NCI-H1105 (cell line): ENCODE measurements at places on chromosomes 4 and X.

GRCh38 chrX:120647127-120647526, 17.3 kb upstream of the C1GALT1C1 start:
- no peak for DNase-seq

DNA sequence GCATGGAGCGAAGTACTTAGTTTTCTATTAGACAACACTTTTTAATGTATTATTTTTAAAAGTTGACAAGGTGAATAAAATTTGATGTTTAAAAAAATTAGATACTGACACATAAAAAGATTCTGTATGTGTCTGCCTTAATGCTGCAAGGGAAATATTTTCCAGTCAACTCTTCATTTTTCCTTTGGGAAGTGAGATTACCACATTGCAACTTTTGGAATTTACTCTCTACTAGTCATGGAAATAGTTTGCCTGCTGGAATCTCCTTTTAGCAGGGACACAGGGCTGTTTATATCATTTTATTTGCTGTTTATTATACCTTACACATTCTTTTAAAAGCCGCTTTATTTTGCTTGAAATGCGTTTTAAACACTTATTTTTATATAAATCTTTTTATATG, 135.1 kb downstream of the MID1 start:
- DNase-seq = no peak

DNA sequence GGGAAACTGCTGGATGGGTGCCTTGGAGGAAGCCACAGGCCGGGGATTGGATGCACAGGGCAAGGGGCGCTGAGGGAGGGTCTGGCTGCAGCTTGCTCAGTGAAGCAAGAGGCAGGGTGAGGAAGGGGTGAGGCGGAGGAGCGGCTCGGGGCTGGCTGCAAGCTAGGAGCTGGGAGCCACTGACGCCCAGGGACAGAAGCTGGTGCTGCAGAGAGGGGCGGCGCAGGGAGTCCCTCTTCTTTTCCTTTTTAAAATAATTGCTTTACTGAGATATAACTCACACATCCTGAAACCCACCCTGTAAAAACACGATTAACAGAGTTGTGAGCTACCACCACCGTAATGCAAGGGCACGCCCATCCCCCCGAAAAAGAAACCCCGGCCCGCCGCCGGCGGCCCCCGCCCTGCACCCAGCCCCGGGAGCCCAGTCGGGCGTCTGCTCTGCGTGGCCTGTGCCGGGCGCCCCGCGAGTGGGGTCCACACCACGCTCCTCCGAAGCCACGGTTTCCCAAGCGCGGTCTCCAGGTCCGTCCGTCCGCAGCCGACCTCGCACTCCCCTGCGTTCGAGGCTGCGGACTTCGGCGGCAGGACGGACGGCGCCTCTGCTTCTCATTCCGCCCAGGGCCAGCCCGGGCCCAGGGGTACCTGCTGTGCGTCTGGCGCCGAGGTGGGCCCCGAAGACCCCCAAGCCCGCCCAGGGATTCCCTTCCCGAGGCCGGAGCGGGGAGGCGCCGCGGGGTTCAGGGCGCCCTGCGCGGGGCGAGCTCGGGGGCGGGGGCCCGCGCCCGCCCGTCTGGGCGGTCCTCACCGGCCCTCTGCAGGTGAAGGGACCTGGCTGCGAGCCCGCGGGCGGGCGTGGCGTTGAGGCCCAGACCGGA, 866 bp upstream of the UVSSA start:
- DNase-seq = no peak

- peak; percentile 90 for DNase-seq
These were observed at the start of gene VMA21 for GRCh38 chrX:151396825-151397740. Gene VMA21 (plus strand): TSS chrX:151397206. CDS start chrX:151397309, 103 bp downstream.

DNA sequence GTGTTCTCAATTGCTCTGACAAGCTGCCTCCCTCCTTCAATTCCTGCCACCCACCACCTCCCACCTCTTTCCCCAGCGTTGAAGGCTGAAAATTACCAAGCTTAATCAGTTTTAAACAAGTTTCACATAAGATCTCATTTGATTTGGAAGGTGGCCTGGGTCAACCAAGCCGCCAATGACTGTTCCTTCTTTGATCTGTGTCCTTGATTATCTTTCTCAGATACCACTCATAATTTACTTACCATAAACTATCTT, 211.4 kb downstream of the SLIT2 start:
- DNase-seq = no peak

DNA sequence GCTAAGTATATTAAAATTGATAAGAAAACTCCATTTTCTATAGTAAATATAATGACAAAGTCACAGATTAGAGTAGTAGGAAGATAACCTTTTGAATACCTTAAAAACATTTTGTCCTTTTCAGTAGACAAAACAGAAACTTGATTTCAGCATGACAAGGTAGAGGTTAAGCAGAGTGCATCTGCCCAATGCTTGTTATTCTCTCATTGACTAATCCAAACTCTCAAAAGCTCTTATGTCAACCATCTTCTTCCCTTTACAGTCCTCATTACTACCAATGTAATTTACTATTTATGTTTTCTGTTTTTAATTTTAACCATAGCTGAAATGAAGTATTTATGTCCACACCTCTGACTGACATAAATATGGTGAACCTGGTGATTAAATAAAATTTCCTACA, 11.1 kb downstream of the NIPAL1 start:
- no peak for DNase-seq

GRCh38 chr4:1043162-1043561, 31.7 kb downstream of the FGFRL1 start:
- DNase-seq = no peak
